ENCODE measurements at places on chromosomes 11 and 22. TPM values are rescaled to one million over a fixed set of nuclear protein-coding genes. Genes with fewer than 3 reads are reported as not detected.

DNA sequence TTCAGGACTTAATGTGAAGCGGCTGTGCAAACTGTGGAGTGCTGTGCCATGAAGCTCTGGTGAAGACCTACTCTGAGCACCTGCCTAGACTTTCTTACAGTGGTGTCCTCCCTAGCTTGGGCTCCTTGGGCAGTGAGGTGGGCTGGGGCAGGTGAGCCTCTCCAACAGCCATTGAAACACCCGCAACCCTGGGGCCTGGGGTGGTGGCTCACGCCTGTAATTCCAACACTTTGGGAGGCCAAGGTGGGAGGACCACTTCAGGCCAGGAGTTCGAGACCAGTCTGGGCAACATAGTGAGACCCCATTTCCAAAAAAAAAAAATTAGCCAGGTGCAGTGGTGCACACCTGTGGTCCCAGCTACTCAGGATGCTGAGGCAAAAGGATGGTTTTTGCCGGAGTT is 14.3 kb upstream of the SEC14L3 start:
- no peak for DNase-seq

DNA sequence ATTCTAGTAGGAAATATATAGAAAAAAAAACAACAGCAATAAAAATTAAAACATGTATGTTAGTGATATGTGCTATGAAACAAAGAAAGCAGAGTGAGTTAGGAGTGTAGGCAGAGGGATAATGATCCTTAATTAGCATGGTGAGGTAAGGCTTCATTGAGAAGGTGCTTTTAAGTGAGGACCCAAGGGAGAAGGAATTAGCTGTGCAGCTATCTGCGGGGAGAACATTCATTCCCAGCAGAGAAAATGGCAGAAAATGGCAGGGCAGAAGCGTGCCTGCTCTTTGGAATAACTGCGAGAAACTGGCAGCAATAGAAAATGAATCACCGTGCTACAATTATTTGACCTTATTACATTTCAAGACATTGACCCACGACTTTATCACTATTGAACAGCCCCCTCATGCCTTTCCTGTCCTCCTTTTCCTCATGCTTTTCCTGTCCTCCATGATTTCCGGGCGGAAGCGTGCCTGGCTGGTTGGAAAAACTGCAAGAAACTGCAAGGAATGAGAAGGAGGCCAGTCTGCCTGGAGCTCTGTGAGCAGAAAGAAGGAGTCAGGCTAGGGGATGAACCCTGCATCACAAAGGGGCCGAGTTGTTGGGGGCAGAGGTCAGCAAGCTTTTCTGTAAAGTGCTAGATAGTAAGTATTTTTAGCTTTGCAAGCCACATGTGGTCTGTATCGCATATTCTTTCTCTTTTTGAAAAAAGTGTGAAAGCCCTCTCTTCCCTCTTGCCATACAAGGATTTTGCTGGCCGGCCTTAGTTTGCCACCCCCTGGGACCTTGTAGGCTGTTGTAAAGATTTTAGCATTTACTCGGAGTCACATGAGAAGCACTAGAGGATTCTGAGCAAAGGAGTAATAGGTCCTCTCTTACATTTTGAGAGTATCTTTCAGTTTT is 37.1 kb upstream of the SWAP70 start:
- DNase-seq = no peak

DNA sequence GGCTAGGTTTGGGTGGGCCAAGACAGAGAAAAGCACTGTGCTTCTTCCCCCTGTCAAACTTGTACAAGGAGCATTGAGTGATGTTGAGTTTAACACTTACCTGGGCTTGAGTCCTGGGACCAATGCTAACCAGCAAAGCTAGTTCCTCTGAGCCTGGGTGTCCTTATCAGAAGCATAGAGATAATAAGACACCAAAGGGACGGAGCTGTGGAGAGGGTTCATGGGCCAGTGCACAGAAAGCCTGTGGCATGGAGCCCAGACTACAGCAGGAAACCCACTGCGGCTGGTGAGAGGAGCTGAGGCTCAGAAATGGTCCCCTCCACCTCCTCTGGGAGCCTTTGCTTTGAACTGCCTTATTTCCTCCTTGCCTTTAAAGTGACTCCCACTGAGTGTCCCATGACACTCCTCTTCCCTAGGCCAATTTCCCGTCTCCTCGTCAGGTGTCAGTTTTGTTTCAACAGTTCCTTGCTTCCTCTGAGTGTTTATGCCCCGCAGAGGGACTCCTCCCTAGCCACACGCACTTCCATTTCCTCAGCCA is 9.4 kb downstream of the SLCO2B1 start:
- DNase-seq = no peak

- no peak for DNase-seq
Observed at GRCh38 chr11:121892131-121892681, 223.8 kb downstream of the BLID start.

DNA sequence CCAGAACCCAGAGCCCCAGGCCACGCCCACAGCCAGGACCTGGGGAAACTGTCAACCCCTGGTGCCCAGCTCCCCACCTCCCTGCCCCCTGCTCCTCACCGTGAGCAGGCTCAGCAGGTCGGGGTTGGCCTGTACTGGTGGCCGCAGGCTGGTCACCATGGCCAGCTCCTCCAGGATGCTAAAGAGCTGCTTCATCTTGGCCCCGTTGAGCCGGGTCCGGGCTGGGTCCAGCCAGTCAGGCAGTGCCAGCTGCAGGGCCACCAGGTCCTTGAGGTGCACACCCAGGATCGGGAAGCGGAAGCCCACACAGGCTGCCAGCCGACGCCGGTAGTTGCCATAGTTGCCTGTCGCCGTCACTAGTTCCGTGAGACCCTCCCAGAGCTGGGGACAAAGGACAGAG is 7.3 kb downstream of the RASGRP2 start:
- DNase-seq = peak; percentile 69

DNA sequence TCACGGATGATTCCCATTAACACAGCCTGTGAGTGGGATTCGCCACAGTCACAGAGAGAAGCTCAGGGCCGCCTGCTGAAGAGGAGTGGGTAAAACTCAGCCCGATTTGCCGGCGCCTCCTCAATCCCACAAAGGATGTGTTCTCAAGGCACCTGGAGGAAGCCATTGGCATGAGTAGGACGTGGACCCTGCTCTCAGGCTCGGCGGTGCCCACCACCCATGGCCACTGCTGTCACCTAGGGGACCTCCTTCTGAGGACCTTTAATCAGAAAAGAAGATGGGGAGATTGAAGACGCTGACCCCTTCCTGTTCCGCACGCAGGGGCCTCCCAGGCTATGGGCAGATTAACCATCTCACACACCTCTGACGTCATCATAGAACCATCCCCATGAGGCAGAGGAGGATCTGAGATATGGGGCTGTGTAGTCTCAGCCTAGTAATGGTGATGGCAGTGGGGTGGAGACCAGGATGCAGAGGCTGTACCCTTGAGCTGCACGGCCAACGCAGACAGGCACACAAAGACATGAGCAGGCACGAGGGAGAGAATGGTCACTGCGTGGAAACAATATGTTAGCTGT is 571.8 kb downstream of the BRD1 start:
- DNase-seq = no peak

DNA sequence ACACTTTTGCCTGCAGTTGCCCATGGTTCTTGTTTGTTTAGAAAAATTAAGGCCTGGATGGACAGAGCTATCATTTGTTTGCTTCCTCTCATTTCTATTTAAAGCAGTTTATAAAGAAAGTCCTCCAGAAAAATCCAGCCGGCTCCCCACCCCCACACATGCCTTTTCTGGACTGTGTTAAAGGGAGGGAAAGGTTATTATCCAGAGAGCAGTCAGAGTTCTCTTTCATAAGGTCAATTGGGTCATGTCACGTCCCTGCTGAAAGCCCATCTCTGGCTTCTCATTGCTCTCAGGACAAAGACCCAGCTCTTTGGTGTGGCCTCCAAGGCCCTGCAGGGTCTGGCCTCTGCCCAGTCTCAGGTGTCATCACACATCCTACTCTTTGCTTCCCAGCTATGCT is 9.8 kb upstream of the GRK3 start:
- no peak for DNase-seq

GRCh38 chr11:47850337-47850736 is 2.2 kb upstream of the NUP160 start:
- DNase-seq = no peak

DNA sequence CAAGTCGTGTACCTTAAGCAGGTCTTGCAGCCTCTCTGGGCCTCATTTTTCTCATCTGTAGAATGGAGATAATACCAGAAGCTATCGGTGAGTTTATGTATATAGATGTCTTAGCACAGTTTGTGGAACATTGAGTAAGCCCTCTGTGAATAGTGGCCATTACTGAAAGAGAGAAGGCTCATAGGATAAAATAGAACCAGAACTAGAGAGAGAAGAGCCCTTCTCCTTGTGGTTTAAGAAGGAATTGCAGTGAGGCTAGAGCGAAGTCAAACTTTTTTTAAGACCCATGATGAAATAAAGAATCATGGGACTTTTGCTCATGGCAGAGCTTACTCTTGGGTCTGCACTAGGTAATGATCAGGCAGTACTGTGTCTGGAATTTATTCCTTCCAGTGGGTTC is 137.1 kb downstream of the TRIM44 start:
- no peak for DNase-seq

GRCh38 chr11:33064033-33064825 is 24.9 kb downstream of the TCP11L1 start:
- no peak for DNase-seq

DNA sequence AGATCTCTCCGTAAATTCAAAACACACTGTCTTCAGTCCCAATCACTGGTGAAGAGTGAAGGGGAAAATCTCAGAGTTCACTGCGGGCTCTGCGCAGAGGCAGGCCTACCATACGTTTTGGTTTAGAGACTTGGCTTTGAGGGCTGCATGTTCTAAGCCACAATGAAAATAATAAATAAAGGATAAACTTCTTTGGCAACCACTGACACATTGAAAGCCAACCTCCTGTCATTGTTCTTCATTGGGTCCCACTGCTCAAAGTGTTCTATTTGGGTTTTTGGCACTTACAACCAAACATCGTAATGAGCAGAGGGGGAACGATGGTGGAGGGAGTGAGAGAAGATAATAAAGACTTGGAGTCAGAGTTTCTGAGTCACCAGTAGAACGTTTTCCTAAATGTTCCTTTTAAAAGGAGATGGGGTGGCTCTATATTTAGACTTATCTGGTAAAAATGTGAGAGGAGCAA is 472.9 kb downstream of the SOX6 start:
- DNase-seq = no peak

The TSSK2 gene
- polyA plus RNA-seq = 0.03 TPM

The OR51B5 gene
- polyA plus RNA-seq = not detected

The C11orf52 gene
- polyA plus RNA-seq = 0.74 TPM
